ENCODE measurements at places on chromosomes 7 and 10.

- no peak for DNase-seq
Measured at GRCh38 chr10:44723082-44723481, 188.1 kb upstream of the TMEM72 start.

DNA sequence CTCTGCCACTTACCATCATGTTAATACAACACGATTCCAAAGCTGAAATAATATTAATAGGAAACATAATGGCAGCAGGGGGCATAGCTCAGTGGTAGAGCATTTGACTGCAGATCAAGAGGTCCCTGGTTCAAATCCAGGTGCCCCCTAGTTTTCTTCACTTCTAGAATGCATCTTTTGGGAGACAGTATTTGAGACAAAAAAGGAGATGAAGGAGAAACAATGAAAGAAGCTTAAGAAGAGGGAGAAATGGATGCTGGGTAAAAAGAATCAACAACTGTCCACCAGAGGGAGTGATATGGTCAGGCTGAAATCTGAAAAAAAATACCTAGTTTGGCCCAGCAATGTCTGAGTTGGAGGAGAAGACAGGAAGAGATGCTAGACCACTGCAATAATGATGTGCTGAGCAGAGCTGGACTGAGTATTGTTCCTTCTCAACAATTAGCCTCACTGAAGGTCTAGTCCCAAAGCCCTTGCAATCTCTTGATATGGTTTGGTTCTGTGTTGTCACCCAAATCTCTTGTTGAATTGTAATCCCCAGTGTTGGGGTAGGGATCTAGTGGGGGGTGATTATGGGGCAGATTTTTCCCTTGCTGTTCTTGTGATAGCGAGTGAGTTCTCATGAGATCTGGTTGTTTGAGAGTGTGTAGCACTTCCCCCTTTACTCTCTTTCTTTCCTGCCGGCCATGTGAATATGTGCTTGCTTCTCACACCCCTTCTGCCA, 48.3 kb downstream of the ZNF783 start:
- peak; percentile 46 for DNase-seq

- no peak for DNase-seq
Measured at GRCh38 chr7:23021596-23021995, 7.7 kb upstream of the HYCC1 start.

GRCh38 chr7:7701527-7701926, 16.9 kb downstream of the RPA3 start:
- DNase-seq, result no peak

DNA sequence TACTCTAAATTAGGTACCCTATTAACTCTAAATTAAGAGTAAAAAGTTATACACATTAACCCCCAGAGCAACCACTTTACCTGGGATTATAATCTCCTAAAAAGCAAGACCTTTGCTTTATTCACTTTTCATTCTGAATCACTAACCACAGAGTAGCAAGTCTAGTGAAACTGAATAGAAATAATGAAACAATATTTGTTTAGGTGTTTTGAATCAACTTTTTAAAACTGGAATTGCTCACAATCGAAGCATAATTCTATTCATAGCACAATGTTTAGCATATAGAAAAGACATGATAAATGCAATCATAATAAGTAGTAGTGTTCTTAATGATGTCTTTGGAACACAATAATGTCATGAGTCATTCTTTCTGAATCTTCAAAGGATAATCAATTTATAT, 37.0 kb upstream of the CASD1 start:
- DNase-seq, result no peak

GRCh38 chr10:49286686-49287085, 12.3 kb upstream of the C10orf71 start:
- no peak for DNase-seq

DNA sequence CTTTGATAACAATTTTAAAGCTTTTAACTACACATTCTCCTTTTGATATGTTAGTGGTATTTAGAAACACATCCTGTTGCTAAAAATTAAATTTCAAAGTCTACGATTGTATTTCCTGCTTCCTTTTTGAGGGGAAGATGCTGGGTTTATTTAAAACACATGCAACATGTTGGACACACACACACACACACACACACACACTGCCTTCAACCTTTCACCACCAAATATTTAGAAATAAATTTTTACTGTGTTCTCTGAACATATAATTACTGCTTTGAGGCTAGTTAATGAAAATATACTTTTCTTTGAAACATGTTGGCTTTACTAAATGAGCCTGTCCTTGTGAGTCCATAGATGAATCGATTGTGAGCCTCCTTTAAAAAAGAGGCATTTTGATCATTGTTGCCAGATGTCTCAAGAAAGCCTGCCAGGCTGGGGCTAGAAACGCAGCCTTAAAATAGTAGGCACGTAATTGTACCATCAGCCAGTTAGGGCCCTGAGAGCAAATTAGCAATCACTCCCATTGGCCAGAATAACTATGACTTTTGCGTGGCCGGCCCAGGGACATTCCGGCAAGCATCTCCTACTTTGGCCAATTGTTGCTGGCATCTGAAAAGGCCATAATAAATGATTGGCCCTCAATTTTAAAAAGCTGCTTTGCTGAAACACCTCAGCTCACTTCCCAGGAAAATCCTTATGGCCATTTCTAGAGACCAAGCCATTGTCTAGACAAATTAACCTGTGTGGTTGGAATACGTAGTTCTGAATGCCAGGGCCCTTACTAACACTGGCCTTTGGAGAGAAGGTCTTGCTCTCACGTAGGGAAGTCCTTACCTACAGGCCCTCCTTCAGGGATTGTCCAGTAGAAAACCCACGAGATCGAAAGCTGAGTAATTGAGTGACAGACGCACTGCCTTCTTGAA, 9.9 kb upstream of the TEX36 start:
- DNase-seq, result no peak

GRCh38 chr7:68511281-68511680, 1087.0 kb upstream of the AUTS2 start:
- peak; percentile 34 for DNase-seq

GRCh38 chr10:62049624-62050345, 148.3 kb downstream of the ARID5B start:
- DNase-seq, result no peak

GRCh38 chr10:15385552-15386455, 14.7 kb upstream of the FAM171A1 start:
- DNase-seq, result no peak

- no peak for DNase-seq
Measured at GRCh38 chr10:62456611-62457101, 82.5 kb downstream of the ZNF365 start.

DNA sequence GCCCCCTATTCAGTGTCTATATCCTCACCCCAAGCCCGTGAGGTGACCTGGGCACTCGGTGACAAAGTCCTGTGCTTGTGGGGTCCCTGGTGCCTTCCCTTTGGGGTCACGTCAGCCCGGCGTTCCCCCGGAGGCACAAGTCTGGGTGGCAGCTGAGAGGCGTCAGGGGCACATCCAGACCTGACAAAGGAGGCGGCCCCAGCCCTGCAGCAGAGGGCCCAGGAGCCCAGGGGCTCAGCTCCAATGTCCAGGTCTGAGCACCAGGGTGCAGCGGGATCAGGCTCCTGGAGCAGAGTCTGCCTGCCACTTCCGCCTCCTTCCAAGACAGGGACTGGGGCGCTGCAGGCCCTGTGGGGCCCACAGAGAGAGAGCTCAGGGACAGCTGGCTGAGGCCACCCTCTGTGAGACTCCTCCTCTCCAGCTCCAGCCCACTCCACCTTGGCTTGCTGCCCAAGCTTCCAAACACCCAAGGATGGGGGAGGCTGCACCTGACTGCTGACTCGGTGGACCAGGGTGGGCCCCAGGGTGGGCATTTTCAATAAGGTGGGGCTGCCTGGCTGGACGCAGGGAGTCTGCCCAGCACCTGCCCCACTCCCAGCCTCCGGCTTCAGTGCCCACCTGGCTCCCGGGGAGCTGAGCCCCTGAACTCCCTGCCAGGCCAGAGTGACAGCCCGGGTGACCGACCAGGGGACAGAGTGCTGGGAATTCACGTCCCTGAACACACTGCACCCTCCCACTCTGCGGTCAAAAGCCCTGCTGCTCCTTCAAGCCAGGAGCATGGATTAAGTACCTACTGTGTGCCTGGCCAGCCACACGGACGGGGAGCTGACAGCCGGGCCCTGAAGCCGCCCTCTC, 1.0 kb upstream of the KNDC1 start:
- DNase-seq, result no peak

- no peak for DNase-seq
Measured at GRCh38 chr7:44460325-44460724, 30.1 kb downstream of the NUDCD3 start.

DNA sequence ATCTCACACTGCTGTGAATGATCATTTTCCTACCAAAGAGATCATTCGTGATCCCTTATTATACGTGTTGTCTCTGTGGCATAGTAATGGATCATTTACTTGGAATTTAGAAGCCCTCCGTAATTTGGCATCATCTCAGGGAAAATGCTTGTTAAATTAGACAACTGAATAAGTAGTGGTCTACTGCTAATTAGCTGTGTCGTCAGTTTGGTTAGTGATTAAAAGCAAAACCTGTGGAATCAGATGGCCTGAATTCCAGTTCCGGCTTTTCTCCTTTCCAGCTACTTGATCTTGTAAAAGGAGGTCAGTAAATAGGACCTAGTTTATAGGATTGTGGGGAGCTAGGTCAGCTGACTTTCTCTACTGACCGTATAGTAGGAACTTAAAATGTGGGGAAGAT, 65.6 kb downstream of the RBM33 start:
- DNase-seq, result no peak

DNA sequence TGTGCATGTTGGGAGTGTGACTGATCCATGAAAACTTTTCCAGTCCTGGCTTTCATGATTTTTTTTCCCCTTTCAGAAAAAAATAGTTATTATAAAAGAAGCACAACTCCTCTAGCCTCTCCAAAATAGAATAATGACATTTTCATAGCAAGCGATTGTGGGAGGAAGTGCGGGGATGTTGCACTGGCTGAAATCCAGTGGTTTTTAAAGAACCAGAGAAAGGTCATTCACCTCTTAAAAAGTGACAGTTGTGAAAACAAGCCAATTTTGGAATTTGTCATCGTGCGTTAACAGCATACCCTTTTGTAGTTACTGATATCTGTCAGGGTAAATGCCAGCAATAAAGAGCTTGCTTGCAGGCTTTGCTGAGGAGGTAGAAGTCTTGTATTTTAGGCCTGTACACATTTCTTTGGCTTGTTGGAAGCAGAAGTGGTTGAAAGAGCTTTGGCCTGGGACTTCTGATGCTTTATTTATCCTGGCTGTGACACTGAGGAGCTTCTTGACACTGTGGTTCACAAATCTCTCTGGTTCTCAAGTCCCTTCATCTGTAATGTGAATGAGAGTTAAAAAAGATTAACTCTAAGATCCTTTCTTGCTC, 545.9 kb downstream of the REEP3 start:
- DNase-seq, result no peak

DNA sequence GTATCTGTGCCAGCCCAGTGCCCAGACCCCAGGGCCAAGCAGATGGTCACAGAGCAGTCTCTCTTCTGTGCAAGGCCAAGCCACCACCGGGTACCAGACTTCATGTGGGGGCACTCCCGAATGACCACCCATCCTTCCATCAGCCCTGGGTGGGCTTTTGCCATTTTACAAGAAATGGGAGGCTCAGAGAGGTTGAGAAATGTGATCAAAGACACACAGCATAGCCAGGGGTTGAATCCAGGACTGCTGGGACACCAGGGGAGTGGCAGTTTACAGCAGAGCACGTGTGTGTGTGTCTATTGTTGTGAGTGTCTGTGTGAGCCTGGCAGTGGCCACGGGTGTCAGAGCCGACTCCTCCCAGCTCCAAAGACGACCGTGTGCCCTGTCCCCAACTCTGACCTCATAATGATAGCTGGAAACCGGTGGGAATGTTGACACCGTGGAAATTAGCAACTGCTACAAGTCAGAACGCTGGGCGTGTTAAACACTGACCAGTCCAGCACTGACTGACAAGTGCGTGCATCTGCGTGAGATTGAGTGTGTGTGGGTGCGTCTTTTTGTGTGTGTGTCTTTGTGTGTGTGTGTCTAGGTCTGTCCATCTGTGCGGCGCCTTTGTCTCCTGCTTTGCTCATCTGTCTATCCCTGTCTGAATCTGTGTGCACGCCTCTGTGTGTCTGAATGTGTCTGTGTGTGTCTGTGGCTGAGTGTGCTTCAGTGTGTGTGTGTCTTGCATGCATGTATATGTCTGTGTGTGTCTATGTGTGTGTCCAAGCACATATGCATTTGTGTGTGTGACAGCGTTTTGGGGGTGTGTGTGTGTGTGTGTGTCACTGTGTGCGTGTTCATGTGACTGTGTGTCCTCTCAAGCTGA, 17.2 kb upstream of the SLC29A4 start:
- DNase-seq, result no peak

- no peak for DNase-seq
Measured at GRCh38 chr7:133124974-133125373, 43.1 kb upstream of the CHCHD3 start.

Data from NCI-H1694 (cell line).